ENCODE measurements at places on chromosomes 5 and 9.

DNA sequence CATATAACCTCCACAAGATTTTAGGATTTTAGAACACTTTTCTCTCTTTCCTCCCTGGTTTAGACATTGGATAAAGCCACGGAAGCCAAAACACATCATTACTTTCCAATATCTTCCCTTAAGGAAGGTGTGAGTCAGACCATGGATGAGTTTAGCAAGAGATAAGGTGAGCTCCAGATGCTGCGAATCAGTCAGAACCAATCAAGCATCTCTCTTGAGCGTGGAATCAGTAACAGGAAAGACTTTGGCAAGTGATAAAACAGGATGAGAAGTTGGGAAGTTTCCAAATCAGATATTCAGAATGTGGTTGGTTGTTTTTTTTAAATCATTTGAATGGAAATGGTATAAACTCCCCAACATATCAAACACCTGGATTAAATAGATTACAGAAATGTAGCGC is 397.8 kb downstream of the EFNA5 start:
- no peak for DNase-seq

DNA sequence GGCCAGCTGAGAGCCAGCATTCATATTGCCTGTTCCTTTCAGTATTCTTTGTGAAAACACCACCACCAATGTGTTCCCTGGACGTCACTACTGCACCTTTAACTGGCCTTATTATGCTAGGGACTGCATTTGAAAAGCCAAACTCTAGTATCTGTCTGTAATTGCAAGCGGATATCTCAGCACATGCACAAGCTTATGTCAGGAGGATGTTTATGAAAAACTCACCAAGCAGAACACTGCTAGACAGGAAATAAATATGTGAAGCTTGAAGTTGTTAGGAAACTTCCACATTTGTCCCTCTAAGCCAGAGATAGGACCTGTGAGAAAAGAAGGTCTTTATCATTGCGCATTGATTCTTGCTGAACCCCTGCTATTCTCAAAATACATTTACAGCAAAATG is 135.4 kb upstream of the CCDC152 start:
- no peak for DNase-seq

- no peak for DNase-seq
Observed at GRCh38 chr5:154779105-154779504, 23.9 kb downstream of the LARP1 start.

GRCh38 chr9:133683586-133684120 is 47.5 kb downstream of the DBH start:
- DNase-seq, result peak; percentile 78

- no peak for DNase-seq
Observed at GRCh38 chr5:94888674-94889073, 270.2 kb downstream of the SLF1 start.

DNA sequence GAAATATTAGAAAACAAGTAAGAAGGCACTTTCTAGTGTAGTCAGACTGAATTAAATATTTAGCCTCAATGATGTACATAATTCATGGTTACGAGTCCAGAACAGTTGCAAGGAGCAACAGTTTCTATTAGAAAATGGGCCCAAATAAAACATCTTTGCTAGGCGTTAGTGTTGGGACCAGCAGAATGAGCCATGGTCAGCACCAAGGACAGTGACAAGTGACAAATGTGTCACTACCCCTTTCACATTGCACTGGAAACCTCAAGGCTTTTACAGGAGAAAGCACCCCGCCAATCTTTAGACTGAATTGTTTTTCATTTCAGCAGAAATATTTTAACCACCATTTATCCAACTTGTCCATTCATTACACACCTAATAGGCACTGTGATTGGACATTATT is 301.3 kb upstream of the ADCY2 start:
- peak; percentile 23 for DNase-seq

GRCh38 chr9:107455425-107456135 is 34.0 kb downstream of the KLF4 start:
- no peak for DNase-seq

All from activated CD4-positive, alpha-beta T cell treated with anti-CD3 and anti-CD28 coated beads for 36 hours (primary cell).